Activated naive CD4-positive, alpha-beta T cell treated with anti-CD3 and anti-CD28 coated beads, Interleukin-2, amount 50 U/mL, for 72 hours (primary cell): ENCODE measurements at places on chromosomes 13 and 19. TPM values are rescaled to one million over a fixed set of nuclear protein-coding genes. Genes with fewer than 3 reads are reported as not detected.

GRCh38 chr19:5955636-5955935 lies 22.4 kb downstream of the RANBP3 start:
- DNase-seq = no peak

- no peak for DNase-seq
Observed at GRCh38 chr13:98792785-98793495, 40.5 kb upstream of the SLC15A1 start.

GRCh38 chr13:38147050-38147449 lies 202.6 kb upstream of the UFM1 start:
- DNase-seq = no peak

GRCh38 chr13:19910336-19911072 lies 47.1 kb upstream of the ZMYM5 start:
- no peak for DNase-seq

RFPL4A gene
- total RNA-seq = not detected

KLK3 gene
- not detected for total RNA-seq

ZMYM5 gene
- 11.2 TPM for total RNA-seq

COL4A2 gene
- total RNA-seq = 0.84 TPM

MPND gene
- total RNA-seq = 18.4 TPM

FGF22 gene
- not detected for total RNA-seq

NKPD1 gene
- not detected for total RNA-seq

ZC3H4 gene
- 112 TPM for total RNA-seq
